Inflammatory macrophage (primary cell): ENCODE measurements at places on chromosomes 4 and X.

DNA sequence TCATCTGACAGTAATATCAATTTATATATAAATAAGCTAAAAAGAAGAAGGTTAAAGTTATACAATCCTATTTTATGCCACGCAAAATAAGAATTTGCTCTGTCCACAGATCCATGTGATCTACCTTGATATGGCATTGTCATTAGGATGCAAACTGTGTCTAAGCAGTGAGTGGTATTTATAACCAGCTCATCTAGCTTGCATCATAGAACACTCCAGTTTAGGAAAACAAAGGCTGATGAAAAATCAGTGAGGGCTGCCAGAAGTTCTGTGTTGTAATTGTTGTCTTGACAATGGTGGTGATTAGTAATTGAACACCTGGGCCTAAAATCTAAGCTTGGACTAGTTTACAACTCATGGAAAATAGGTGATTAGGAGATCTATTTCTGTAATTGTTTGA lies 111.0 kb downstream of the CPE start:
- DNase-seq = no peak

DNA sequence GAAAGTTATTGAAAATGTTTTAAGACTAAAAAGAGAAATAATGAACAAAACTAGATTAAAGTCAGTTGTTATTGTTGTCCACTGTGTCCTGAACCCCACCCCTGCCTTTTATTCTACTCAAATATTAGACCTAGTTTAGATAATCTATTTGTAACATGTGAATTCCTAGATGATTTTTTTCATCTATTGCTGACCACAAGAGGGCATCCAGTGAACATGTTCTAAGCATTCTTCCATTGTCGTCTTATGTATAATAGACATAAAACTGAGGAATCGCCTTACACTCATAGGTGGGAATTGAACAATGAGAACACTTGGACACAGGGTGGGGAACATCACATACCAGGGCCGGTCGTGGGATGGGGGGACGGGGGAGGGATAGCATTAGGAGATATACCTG lies 36.4 kb upstream of the HPRT1 start:
- DNase-seq = no peak

DNA sequence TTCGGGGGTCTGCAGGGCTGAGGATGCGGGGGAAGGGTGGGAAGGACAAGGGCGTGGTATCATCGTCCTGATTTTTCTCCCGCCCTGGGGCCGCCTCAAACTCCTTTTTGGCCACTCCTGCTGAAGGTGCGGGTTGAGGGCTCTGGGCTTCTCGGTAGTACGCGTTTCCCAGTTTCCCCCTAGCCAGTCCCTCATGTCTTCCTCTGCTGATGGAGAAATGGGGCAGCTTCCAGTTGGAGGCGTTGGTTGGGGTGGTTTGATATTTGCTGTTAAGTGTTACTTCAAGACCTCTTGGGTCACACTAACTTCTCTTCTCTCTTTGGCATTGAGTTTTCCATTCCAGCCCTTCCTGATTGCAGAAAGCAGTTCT lies 482 bp downstream of the GSTCD start:
- DNase-seq = peak; percentile 12

GRCh38 chr4:42150653-42151567 lies 1.5 kb downstream of the BEND4 start:
- no peak for DNase-seq

DNA sequence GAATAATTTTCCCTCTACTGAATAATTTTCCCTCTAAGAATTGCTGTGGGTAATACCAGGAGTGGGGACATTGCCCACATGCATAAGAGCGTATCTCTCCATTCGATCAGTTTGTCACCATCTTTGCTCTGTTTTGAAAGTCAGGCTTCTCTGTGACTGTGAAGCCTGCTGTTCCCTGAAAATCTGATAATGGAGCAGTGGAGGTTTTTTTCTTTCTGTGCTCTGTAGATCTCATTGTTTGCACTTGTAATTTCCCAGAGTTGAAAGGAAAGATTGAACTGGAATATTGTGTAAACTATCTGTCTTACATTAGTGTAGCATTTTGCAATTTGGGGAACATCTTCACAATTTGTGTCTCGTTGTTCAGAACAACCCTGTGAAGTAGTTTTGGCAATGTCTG lies 4.3 kb downstream of the ZXDB start:
- no peak for DNase-seq

DNA sequence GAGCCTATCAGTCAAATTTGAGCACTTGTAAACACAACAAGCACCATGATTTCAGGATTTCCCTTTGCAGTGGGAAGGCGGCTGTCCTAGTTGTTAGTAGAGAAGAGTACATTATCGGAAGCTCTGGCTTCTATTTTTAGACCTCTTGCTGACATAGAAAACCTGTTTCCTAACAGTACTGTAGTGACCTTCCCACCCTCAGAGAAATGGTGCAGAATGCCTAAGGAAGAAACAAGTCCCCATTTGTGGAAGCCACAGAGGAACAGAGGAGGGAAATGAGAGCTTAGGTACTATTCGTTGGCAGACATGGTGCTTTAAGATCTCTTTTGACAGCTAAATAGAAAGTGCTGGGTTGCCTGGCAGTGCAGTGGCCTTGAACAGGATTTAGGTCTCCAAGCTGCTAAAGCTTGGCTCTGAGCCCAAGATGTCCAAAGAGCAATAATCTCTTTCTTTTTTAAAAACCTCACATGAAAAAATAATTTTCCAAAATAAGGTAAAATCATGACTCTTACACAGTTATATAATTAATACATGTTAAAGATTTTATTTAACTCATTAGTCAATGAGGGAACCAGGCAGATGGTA lies 24.9 kb downstream of the GLRA2 start:
- DNase-seq = no peak

DNA sequence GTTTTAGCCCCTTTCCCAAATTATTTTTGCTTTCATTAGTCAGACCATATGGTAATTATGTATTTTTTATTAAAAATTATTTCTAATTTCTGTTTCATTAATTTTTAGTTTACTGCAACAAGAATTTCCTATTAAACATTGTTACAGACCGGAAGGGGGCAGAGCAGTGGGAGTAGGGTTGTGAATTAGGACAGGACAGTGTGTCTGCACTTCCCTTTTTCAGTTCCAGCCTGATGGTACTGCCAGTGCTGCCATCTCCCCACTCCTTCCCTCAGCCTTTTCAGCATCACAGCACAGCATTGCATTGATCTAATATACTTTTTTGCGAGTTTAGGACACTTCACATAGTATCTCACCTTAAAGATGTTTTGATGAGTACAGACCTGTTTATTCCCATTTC lies 76.5 kb downstream of the STIM2 start:
- peak; percentile 77 for DNase-seq
